ENCODE measurements at places on chromosomes 7 and 10. TPM values are rescaled to one million over a fixed set of nuclear protein-coding genes. Genes with fewer than 3 reads are reported as not detected.

The GHITM gene
- total RNA-seq = 173 TPM

The GIMAP8 gene
- total RNA-seq = 88.7 TPM

GRCh38 chr10:26216585-26217395 is at the start of gene GAD2:
Gene GAD2, plus strand, starts transcription at chr10:26216774. Its CDS starts 36 bp downstream, at chr10:26216810.
- DNase-seq = no peak

DNA sequence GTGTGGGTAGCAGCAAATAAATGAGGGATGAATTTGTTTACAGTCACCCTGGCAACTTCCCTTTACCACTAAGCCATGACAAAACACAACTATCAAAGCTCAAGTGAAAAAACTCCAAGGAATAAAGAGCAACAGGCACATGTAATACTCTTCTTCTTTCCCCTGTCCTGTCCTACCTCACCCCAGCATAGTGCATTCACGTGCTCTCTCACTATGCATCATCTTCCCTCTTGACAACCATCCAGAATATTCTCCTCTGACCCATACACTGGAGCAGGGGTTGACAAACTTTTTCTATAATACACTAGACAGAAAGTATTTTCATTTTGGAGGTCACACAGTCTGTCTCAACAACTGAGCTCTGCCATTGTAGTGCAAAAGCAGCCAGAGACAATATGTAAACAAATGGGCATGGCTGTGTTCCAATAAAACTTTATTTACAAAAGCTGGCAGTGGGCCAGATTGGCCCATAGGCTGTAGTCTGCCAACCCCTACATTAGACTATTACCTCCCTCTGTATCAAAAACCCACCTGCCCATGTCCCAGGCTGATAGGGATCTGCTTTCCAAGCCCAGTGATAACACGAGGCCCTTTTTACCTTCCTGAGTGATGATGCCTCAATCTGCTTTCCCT is 354.5 kb downstream of the FGFR2 start:
- no peak for DNase-seq

The SPOCK2 gene
- total RNA-seq = 3.0 TPM

- DNase-seq = no peak
These were observed 634.2 kb upstream of the AUTS2 start for GRCh38 chr7:68964060-68964459.

The MMP21 gene
- total RNA-seq = 0.22 TPM

DNA sequence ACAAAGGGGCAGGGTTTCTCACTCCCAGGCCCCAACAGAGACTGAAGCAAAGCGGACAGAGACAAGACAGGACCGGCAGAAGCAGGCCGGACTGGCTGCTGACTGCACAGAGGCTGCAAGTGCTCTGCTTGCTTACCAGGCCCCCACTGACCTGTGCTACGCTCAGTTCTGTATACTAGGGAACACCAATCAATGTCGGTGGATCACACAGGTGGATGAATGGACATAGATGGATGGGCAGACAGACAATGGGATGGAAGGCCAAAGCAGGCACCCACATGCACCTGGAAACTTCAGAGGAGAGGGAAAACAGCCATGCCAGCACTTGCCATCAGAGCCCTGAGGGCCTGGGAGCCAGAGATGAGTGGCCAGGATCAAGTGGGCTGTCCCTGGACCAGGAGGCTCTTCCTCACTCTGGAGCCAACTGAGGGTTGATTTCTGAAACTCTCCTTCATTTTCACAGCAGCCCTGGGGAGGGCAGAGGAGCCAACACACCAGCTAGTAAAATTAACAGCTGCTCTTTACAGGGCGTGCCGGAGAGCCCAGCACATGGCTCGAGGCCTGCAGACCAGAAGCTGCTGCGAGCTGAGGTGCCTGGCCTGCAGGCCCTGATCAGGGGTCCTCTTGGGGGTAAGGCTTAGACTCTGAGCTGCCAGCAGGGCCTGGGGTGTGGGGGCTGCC is 243.6 kb downstream of the KCNMA1 start:
- no peak for DNase-seq

The ALOX5 gene
- not detected for total RNA-seq

DNA sequence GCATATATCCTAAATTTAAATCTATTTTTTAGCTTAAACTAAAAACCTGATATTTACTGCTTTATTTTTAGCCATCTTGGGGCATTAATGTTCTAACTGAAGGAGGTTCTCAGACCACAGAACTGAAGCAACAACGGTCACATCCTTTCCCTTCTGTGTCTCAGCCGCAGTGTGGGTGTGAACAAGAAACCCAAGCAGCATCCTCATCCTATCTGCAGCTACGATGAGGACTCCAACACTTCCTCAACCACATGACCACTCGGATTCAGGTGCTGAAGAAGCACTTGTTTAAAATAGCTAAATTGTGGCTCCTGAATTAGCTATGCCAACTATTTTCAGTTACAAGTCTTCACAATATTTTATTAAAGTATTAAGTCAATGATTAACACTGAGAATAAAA is 5.3 kb downstream of the ESYT2 start:
- peak; percentile 41 for DNase-seq

The MYL10 gene
- total RNA-seq = not detected

The LEP gene
- total RNA-seq = not detected

The ATG9B gene
- under 0.01 TPM for total RNA-seq

DNA sequence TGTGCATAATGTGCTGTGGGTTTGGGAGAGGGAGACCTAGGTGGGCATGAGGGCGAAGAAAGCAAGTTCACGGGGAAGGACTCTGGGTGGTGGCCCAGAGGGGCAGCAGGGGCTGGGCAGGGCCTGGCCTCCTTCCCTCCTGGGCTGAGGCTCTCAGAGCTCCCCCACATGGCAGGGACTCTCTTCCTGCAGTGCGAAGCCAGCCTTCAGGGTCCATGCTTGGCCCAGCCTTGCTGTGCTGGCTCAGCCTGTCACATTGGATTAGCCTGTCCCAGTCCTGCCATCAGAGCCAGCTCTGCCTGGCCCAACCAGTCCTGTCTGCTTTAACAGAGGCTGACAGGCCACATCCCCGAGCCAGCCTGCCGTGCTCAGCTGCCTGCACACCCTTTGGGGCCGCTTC is 20.4 kb upstream of the ZNF488 start:
- no peak for DNase-seq

DNA sequence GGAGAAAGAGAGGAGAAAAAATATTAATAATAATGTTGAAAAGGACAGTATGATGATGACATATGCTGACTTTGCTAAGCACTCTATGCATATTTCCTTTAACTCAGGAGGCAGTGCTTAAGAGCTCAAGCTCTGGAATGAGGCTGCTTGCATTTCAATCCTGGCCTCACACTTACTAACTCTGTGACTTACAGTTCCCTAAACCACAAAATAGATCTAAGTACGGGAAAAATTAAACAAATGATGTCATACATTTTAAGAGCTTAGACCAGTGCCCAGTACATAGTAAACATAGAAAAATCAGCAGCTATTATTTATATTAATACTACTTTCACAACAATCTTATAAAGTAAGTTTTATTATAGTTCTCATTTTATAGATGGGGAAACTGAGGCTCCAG is 61.3 kb downstream of the GFRA1 start:
- no peak for DNase-seq

- peak; percentile 20 for DNase-seq
These were observed 61.6 kb downstream of the DENND11 start for GRCh38 chr7:141640239-141640840.

DNA sequence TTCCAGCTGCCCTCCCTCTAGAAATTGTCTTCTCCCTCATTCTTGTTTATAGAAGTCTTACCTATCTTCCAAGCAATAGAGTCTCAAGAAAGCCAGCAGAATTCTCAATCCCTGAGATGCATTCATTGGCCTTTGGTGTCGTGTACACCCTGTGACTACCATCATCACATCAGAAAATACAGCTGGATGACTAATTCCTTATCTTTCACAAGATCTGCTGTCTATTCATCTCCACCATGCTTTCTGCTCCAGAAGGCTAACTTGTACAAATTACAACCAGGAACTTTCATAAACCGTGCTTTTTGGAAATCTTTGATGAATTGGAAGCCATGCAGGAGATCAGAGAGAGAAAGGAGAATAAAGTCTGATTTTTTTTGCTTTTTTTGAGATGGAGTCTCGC is 1062.9 kb upstream of the GHITM start:
- DNase-seq = no peak

- DNase-seq = peak; percentile 65
These were observed 29.3 kb upstream of the ITGB8 start for GRCh38 chr7:20301311-20301939.

GRCh38 chr7:102081244-102081627 is 205.4 kb upstream of the SH2B2 start:
- DNase-seq = no peak

GRCh38 chr7:43248553-43248952 is 136.1 kb downstream of the HECW1 start:
- DNase-seq = no peak

DNA sequence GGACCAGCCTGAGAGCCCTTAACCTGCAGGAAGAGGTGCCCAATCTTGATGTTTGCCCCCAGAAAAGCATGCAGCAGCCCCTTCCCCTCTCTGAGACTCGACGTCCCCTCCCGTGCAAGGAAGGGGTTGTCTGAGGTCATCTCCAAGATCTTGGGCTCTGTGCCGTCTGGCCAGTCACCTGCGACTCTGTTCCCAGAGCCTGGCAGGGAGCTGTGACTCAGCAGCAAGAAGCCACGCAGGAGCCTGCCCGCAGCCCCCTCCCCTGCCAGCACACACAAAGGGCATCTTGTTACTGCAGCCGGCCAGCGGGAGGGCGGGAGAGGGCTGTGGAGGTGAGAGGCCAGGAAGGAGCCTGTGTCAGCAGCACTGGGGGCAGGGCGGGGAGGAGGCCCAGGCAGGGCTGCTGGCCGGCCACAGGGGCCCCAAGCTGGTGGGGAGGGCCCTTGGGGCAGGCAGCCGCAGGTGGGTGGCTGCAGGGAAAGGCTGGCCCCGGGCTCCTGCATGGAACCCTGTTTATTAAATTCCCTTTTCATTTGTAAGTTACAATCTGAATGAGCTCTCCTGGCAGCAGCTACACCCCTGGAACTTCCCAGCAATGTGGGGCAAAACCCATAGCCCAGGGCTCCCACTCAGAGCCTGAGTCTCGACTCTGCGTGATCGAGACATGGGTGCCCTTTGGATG is 103.7 kb upstream of the ZMIZ1 start:
- peak; percentile 43 for DNase-seq

The GSTO2 gene
- 0.65 TPM for total RNA-seq

DNA sequence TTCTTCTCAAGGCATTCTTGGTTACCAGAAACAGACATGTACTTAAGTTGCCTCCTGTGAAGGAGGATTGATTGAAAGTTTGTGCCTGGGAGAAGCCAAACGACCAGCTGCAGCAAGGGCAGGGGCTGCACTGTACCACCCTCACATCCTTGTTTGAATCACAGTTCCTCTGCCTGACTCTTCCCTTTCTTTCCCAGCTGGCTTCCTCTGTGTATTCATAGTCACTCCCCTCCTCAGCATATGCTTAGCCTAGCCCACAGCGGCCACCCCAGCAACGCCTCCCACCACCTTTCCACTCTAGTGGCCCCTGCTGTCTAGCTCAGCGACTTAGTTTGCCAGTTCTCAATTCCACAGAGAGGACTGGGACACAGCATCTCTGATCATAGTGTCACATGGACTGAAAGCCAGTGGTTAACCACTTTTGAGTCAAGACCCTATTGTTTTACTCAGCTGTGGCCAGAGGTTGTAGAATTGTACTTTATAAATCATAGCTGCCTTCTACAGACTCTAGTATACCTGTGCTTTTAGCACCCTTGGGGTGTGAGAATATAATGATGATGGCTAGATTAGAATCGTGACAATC is 643.0 kb downstream of the SUGCT start:
- DNase-seq = no peak

DNA sequence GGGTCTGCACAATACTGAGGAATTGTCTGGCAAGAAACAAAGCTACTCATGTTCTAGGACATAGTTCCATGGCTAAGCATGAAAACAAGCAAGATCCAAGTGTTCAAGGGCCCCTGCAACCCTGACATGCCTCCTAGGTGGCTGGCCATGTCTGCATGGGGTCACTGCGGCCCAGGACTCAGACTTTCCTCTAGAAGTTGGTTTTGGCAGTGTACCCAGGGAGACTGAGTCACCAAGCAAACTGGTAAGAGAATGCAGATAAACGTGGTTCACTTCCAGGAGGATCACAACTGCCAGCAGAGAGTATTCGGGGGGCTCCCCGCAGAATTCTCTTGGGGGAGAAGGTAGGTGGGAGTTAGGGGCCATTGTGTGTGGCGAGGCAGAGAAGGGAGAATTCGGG is 7.4 kb upstream of the PFKFB3 start:
- no peak for DNase-seq

DNA sequence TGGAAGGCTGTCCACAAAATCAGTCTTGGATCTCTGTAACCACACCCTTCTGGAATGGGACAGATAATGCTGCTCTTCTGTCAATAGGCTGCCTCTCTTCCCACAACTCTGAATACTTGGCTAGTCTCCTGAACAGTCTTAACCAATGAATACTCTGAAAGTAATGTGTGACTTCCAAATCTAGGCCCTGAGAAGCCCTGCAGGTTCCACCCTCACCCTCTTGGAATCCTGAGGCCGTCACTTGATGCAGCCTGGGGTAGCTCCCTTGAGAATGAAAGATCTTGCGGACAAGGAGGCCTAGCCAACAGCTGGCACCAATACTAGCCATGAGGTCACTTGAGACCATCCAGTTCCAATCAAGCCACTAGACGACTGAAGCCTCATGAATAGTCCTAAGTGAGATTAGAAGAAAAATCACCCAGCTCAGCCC is 109.2 kb downstream of the ARHGAP12 start:
- no peak for DNase-seq

DNA sequence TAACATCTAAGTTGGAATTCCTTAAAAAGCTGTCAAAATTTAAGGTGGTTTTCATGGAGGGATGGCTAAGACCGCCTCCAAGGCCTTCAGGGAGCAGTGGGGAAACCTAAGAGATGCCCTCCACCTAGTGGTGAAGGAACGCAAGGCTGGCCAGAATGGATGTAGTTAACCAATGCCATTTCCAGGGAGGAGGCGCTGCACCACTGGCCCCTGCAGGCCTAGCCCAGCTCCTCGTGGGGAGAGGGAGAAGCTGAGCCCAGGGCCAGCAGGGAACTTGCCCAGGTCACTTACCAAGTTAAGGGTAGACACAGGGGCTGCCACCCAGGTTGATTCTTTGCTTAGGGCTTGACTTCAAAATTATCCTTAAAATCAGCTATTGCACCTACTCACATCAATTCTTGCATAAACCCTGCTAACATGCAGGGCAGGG is 32.0 kb downstream of the FIGNL1 start:
- DNase-seq = peak; percentile 66
